ENCODE measurements at places on chromosomes 16 and 17.

- DNase-seq = no peak
Observed at GRCh38 chr16:74990832-74991231, 5.9 kb upstream of the WDR59 start.

DNA sequence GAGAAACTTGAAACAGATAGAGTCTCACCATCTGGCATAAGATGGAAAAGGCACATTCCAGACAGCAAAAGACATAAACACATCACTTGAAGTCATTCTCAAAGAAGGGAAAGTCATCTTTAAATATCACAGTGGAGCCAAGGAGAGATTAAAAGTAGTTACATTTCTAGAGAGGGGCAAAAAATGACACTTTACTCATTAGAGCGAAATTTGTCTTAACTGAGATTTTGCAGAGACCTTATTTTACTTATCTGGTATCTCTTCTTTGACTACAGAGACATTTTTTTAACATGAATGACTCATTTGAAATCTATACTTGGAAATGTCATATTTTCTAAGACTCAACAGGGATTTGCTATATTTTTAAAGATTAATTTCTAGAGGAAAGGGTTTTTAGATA, 339.0 kb upstream of the KIF2B start:
- DNase-seq = no peak

- DNase-seq = no peak
Observed at GRCh38 chr17:38898291-38898679, 27.1 kb upstream of the LASP1NB start.

GRCh38 chr16:86018487-86018886, 119.5 kb downstream of the IRF8 start:
- no peak for DNase-seq

- no peak for DNase-seq
Observed at GRCh38 chr16:84832488-84833143, 12.8 kb downstream of the CRISPLD2 start.

DNA sequence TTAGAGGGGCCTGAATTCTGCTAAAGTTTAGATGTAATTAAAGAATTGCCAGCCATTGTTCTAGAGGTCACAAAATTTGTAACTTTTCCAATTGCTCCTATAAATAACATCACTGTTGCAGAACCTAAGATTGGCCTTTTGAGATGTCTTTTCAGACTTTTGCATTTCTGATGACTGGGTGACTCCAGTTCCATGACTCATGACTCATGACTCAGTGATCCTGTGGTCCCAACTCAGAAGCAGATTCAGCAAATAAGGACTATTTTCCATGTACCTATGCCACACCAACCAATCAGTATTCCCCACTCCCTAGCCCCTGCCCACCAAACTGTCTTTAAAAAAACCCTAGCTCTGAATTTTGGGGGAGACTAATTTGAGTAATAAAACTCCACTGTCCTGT, 740.9 kb downstream of the CDH8 start:
- DNase-seq = peak; percentile 6

DNA sequence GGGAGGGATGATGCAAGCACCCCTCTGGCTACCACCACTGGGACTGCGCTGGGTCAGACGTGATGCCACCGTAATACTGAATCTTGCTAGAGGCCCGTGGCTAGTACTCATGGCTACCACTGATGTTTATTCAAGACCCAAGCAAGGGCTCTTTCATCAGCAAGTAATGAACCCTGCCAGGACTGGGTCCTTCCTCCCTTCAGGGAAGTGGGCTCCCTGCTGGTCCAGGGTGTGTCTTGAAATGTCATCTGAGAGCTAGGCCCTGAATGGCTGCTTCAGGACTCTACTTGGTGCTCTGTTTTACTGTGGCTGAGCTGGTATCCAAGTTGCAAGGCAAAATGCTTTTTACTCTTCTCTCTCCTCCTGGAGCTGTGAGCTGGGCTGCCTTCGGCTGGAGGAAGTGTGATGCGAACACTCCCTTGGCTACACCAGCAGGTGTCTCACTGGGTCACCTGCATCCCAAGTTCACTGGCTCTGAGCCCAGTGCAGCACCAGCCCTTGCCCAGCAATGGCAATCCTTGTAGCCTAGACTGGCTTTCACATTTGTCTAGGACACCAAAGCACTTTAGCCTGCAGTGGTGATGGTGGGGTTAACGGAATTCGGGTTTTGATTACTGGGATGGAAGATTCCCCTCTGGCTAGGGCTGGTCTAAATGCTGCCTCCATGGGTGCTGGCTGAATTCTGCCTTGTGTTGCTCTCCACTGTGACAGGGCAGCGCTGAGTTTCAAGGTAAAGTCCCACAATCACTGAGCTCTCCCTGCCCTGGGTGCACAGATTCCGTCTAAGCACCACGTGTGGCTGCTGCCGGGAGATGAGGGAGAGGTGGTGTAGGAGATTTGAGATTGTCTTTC, 98.6 kb downstream of the USP22 start:
- DNase-seq = no peak

GRCh38 chr16:46748775-46749705, 896 bp upstream of the MYLK3 start:
- no peak for DNase-seq

DNA sequence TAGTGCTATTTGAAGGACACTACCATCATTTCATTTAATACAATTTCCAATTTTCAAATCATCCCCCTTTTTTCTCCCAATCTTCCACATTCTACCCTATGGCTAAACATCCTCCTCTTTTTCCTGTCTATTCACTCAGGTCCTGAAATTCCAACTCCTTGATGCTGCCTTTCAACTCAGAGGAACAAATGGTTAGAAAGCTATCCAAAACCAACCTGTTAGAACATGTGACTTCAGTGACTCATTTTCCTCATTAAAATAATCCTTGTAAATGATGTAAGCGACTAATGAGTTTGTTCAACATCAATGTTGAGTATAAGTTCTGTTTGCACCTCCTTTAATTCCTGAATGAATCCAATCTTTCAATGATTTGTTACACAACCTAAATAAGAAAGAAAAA, 5.5 kb downstream of the PSMD12 start:
- no peak for DNase-seq

- no peak for DNase-seq
Observed at GRCh38 chr17:66602659-66603384, 232.1 kb upstream of the CACNG5 start.

- DNase-seq = no peak
Observed at GRCh38 chr16:64409783-64410210, 712.1 kb downstream of the CDH11 start.

DNA sequence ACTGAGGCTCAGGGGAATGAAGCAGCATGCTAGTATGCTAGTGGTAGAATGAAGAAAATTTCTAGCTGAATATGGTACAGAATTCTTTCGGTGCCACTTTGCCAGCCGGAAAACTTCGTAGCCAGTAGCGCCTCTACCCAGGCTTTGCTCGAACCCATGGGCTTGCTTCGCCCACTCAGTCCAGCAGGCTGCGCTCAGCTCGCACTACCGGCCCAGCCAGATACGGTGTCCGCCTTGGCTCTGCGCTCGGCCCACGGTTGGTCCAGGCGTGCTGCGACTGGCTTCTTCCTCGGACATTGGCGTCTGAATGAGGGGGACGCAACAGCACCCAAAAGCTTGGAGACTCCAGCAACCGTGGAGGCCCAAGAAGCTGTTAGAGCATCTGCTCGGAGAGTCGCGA, 372.5 kb upstream of the CDH8 start:
- no peak for DNase-seq

DNA sequence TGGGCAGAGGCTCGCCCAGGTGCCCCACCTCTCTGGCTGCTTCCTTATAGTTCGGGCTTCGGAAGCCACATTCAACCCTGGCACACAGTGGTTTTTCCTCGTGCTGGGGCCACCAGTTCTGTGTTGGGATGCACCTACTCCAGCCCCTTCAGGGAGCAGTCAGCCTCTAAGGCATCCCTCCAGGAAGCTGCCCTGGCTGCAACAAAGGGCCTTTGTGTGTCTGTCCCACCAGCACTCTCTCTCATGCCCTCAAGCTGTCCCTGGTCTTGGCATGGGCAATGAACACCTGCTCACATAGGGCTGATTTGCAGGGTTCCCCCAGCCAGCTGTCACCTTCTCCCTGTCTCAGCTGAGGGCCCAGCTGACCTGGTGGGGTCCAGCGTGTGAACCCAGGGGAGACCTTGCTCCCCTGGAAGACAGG, 754 bp upstream of the NOXO1 start:
- DNase-seq = no peak

GRCh38 chr16:30528799-30529457, 2.6 kb upstream of the ZNF768 start:
- no peak for DNase-seq

DNA sequence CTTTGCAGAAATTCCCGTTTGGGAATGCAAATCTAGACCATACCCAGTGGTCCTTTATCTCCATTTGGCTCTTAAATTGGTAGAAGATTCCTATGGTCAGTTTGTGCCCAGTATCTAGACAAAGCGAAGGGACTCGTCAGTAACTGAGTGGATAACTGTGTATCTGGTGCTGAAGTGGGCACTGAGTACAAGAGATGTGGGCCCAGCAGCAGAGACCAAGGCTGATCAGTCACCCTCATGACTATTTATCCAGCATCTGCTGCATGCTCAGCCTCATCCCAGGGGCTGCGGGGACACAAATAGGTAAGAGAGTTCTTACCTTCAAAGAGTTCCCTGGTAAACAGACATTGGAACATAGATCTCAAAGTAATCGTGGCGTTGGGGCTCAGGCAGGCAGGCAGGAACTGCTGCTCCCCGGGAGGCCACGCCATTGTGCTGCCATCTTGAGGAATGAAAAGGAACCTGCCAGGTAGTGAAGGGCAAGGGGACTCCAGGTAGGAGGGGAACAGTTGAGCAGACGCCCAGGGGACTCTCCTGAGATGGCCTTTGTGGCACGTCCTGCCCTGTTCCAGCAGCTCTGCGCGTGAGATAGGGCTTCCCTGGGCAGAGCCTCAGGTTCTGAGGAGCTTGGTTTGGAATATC, 10.3 kb downstream of the NT5M start:
- peak; percentile 3 for DNase-seq

DNA sequence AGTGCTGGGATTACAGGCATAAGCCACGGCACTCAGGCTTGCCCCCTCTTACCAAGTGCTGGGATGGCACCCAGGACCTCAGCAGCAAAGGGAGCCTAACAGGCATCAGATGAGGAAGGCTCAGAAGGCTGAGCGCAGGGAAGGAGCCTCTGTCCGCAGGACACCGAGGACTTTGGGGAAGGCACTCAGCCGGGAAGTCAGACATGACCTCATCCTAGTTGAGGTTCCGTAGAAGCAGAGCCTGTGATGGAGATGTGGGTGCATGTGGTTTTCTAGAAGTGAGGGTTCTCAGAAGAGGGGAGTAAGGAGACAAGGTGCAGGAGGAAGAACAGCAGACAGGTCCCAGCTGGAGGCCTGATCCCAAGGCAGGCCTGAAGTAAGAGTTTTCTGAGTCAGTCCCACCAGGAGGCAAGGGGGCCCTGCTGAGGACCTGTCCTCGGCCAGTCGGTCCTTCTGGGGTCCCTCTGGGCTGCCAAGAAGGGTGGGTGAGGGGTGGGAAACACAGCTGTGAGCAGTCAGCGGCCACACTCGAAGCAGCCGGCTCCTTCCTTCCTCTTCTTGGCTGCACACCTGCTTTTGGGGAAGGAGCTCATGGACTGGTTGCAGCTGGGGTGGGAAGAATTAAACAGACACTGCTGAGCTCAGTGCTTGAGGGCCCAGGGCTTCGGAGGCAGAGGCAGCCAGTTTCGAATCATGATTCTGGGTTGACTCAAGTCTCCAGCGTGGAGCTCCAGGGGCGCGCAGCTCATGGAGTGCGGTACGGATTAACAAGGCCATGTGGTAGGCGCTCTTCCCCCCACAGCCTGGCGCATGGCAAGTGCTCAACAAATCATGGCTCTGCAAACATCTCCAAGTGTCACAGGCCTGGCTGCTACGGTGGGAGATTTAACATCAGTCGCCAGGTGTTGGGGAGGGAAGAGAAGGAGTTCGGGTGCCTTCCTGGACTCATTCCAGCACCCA, 38.9 kb upstream of the SNN start:
- DNase-seq = no peak

- no peak for DNase-seq
Observed at GRCh38 chr16:11163761-11164261, 92.2 kb downstream of the SOCS1 start.

- DNase-seq = no peak
Observed at GRCh38 chr17:16942141-16943031, 29.5 kb downstream of the TNFRSF13B start.

- no peak for DNase-seq
Observed at GRCh38 chr16:1552129-1552528, 18.7 kb downstream of the TMEM204 start.

- no peak for DNase-seq
Observed at GRCh38 chr16:62068747-62069146, 32.5 kb upstream of the CDH8 start.

DNA sequence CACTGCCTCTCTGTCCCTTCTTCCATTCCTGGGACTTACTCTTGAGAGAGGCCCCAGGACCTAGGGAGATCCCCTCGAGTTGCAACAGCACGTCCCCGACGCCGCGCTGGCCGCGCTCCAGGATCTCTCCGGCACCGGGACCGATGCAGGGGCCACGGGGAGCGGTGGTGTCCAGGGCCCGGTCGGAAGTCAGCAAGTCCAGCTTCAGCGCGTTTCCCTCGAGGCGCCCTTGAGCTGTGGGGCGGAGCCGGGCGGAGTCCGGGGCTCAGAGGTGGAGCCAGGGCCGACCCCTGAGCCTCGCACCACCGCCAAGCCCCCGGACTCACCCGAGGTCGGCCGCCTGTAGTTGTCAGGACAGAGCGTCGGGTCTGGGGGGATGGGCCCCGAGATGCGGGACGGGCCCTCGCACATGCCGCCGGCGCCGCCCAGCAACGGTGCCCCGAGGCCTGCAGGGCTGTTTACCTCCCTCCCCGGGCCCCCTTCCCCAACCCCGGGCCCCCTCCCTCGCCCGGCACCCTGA, 458 bp downstream of the ENKD1 start:
- no peak for DNase-seq

DNA sequence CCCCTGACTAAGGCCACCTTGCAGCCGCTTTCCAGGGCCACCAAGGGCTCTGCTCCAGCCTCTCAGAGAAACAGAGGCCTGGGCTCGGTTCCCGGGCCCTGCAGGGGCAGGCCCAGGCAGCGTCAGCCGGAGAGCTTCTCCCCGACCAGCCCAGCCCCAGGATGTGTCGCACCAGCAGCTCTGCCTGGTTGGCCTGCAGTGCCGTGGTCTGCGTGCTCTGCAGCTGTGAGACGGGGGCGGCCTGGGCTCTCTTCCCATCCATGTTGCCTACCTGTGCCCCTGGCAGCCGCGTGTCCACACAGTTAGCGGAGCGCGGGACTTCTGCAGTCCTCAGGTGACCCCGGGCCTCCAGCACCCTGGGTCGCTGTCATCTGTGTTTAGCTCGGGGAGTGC, 4.8 kb downstream of the IGFALS start:
- no peak for DNase-seq

DNA sequence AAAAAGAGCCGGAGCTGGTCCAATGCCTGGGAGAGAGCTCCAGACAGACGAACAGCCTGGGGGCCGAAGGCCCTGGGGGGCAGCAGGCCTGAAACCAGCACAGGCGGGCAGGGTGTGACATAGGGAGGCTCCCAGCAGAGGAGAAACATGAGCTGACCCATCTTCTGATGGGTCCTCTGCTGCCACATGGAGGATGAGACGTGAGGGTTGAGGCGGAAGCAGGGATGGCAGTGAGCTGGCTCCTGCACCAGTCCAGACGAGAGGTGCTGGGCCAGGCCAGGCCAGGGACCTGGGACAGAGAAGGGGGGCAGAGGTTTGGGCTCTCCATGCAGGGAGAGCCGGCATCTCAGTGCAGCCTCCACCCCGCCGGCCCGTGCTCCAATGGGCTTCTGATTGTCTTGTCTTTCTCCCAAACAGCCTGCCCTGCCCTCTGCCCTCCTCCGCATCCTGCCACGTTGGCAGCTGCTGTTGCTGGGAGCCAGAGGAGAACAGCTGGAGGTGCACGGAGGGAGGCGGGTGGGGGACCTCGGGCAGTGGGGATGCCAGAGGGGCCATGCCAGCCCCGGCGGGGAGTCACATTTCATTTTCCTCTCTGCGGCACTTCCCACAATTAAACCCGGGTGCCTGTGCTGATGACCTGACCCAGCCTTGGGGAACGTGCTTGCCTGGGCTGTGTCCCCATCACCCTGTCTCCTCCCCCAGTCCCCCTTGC, 139.1 kb upstream of the GSE1 start:
- DNase-seq = no peak

Data from retinal pigment epithelial cell (primary cell).